Bone marrow (tissue), 2 donors: ENCODE measurements at places on chromosomes 5 and 9.

GRCh38 chr5:149408252-149409099 is 29.4 kb upstream of the IL17B start:
- DNase-seq, result no peak

DNA sequence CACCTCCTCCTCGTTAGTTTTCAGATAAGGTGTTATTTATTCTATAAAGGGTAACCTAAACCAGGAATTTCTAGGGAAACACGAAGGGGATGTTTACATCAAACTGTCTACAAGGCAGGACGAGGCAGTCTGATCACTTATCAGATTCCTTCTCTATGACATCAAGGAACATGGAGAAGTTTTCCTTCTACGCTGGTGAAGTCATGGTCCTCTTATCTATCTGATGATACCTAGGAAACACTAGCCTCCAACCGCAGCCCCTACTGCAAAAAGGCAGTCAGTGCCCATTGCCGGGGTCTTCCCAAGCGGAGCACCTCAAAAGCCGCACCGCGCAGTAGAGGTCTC is 1.5 kb downstream of the MPDZ start:
- no peak for DNase-seq

DNA sequence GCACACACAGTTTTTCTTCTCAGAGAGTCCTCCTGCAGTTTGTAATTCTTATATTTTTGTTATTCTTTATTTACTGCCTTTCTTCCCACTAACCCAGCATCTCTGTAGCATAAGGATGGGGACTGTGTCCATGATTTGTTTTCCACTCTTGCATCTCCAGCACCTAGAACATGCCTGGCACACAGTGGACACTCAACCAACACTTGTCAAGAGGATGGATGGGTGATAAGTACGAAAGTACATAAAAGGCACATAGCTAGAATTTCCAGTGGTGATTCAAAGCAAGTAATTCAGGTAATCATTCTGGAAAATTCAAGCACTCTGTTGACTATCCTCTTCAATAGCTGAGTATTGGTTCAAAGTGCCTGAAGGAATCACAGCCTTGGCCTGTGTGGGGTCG is 60.2 kb upstream of the TRIO start:
- DNase-seq, result no peak

DNA sequence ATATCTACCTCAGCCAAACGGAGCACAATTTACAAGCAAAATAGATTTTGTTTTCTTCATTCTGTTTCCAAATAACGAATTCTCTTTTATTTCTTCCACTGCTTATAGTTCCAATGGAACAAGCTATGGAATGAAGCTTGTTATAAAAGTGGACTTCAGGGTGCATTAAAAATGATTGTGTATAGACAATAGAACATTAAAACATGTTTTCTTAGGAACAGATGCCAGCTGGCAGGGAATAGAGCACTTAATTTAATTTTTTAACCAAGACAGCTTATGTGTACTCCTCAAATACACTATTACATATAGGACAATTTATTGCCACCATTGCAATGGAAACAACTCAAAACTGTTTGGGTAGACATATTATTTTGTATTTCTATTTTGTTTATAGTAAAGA is 860.1 kb upstream of the TYRP1 start:
- no peak for DNase-seq

DNA sequence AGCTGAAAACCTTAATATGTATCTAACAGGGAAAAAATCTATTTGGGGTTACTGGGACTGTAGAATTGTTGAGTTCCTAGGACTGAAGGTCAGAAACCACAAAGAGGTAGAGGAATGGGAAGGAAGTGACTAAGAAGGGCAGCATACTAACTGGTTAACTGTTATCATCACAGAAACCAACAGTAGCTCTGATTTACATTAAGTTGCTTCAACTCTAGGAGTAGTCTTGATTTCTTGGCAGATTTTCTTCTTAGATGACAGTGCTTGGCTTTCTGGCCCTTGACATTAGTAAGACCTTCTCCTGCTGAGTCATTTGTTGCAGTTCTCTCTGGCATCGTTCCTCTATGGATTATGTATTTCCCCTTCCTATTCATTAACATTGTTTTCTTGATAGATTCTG is 116.1 kb upstream of the RASA1 start:
- no peak for DNase-seq

GRCh38 chr5:15285901-15286583 is 213.9 kb upstream of the FBXL7 start:
- no peak for DNase-seq

GRCh38 chr9:22622815-22623214 is 176.2 kb downstream of the DMRTA1 start:
- DNase-seq, result no peak
